ENCODE measurements at places on chromosomes 11 and 22.

GRCh38 chr22:22207845-22208564, 36.6 kb upstream of the VPREB1 start:
- peak; percentile 70 for DNase-seq

GRCh38 chr11:15918212-15918611, 438.1 kb downstream of the SOX6 start:
- DNase-seq, result no peak

- peak; percentile 20 for DNase-seq
Observed at GRCh38 chr11:17013548-17014320, 480 bp downstream of the PLEKHA7 start.

DNA sequence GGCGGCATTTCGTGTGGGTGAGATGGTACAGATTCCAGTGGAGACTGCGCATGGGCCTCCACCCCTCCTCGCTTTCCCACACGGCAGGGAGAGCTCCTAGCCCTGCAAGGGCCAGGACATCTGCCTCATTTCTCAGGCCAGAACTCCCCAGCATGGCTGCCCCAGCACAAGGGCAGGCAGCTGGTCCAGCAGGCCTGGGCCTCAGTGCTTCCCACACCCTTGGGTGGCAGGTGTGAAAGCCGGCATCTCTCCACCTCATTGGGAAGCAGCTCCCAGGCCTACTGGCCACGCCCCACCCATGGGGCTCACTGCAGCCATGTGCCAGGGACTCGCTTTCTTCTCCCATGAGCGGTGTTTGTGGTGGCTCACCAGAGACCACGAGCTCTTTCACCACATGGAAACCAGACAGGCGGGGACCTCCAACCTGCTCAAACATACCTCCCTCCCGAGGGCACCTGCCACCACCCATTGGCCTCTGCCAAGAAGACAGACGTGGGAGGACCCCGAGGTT, 79.1 kb downstream of the NAT10 start:
- no peak for DNase-seq

DNA sequence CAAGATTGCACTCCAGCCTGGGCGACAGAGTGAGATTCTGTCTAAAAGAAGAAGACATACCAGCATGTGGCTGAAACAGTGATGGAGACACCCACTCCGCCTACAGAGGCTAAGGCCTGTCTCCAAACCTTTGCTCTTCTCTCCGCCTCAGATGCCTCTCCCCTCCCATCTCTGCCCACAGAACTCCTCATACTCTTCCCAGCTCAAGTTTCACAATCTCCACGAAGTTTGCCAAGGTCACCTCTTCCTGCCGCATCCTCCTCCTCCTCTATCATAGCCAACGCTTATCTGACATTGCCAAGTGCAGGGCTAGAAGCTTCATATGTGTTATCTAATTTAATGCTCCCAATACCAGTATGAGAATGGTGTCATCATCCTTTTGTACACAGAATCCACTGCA, 25.9 kb upstream of the FBLN1 start:
- no peak for DNase-seq

DNA sequence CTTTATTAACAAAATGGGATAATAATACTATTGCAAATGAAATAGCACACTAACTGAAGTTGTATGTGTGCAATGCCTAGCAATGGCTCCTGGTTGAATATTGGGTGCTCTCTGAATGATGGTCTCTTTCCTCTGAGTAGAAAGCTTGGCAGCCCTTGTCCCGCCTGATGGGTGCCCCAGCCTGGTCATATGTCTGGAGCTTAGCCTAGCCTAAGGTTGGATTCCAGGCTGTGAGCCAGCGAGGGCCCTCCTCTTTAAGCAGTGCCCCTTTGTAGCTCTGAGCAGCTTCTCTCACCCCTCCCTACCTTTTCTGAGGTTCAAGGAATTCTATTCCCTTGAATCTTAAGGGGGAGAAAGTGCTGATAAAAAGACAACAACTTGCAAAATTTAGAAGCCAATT, 499.9 kb downstream of the NTM start:
- DNase-seq, result no peak

DNA sequence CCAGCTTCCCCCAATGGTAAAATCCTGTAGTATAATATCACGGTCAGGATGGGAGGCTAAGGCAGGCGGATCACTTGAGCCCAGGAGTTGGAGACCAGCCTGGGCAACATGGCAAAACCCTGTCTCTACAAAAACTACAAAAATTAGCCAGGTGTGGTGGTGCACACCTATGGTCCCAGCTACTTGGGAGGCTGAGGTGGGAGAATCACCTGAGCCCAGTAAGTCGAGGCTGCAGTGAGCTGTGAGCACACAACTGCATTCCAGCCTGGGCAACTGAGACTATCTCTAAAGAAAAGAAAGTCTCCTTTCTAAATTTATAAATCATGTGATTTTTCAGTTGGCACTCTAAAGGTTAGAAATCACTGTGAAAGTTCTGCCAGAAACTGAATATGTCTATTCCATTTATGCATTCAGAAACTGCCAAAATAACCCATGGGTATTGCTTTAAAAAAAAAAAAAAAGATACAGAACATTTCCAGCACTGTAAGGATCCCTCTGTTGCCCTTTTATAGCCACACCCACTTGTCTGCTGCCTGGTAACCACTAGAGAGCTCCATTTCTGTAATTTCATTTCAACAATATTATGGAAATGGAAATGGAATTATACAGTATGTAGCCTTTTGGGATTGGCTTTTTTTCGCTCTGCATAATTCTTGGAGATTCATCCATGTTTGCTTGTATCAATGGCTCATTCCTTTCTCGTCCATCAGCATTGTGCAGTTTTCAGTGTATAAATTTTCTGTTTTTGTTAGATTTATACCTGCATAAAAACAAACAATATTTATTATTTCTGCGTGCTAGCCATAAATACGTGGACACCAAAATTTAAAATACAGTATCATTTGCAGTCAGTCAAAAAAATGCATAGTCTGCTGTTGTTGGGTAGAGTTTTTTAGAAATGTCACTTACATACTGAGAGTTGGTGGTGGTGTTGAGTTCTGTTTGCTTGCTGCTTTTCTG, 9.4 kb downstream of the CDC45 start:
- no peak for DNase-seq

DNA sequence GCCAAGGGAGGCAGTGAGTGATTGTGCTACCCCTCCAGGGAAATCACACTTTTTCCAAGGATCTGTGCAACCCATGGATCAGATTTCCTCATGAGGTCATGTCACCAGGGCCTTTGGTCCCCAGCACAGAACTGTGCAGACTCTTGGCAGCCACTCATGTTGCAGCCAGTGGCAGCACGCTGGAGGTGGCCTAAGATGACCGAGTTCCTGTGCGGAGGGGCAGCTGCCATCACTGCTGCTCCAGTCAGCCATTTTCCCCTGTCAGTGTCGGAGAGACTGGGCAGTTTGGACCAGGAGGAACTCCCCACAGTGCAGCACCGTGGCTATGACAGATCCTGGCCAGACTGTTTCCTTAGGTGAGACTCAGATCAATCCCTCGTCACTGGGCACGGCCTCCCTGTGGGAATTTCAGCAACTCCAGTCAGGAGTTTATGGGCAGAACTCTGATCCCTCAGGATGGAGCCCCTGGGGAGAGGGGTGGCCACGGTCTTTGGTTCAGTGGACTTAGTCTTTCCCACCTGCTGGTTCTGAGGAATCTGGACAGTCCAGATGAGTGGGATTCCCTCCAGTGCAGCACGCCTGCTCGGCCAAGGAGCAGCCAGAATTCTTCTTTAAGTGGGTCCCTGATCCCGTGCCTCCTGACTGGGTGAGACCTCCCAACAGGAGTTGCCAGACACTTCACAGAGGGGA, 194.6 kb upstream of the CARD18 start:
- no peak for DNase-seq

GRCh38 chr22:20580611-20581502, 73.4 kb downstream of the MED15 start:
- no peak for DNase-seq

- no peak for DNase-seq
Observed at GRCh38 chr11:4551346-4551979, 6.5 kb downstream of the OR52M1 start.

DNA sequence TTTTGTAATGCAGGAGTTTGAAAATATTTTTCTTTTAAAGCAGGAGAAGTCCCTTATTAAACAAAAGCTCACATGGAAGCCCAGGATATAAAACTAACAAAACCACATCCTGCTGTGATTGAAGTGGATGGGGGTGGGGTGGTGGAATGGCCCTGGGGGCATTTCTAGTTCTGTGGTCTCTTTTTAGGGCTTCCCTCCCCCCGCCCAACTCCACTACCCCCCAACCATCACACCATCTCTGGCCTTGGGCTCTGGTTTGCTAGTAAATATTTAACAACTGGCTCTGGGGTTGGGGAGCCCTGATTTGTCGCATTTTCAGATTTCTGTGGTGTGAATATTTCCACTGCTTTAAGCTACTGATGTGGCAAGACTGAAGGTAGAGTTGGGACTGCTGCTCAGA, 279.6 kb upstream of the PLET1 start:
- no peak for DNase-seq

- DNase-seq, result no peak
Observed at GRCh38 chr11:92329646-92330045, 105.0 kb downstream of the FAT3 start.

DNA sequence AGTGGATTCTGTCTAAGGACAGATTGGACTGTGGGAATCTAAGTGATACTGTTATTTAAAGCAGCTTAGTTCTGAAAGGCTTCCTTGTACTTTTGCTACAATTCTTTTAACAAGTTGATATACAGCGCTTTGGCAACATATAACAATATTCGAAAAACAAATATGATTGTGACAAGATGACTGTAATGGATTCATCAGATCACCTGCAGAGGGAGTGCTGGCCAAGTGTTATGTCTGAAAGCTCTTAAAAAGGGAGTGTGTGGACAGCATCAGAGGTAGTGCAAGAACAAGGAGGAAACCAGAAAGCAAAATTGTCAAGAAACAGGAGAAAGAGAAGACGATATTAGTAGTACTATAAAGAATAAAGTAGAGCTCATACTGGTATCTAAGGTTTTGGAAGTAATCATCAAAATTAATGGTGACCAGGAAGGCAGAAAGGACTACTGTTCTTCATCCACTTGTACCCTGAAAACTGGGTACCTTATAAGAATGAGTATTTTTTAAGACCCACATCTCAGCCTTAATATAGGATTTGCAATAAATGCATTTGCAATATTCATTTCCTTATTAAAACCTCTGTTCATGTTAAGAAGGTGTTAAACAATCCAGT, 1112.0 kb upstream of the CCDC90B start:
- no peak for DNase-seq

- DNase-seq, result no peak
Observed at GRCh38 chr11:61488651-61489291, 19.8 kb upstream of the LRRC10B start.

GRCh38 chr11:34068111-34068510, 16.6 kb downstream of the CAPRIN1 start:
- DNase-seq, result no peak

DNA sequence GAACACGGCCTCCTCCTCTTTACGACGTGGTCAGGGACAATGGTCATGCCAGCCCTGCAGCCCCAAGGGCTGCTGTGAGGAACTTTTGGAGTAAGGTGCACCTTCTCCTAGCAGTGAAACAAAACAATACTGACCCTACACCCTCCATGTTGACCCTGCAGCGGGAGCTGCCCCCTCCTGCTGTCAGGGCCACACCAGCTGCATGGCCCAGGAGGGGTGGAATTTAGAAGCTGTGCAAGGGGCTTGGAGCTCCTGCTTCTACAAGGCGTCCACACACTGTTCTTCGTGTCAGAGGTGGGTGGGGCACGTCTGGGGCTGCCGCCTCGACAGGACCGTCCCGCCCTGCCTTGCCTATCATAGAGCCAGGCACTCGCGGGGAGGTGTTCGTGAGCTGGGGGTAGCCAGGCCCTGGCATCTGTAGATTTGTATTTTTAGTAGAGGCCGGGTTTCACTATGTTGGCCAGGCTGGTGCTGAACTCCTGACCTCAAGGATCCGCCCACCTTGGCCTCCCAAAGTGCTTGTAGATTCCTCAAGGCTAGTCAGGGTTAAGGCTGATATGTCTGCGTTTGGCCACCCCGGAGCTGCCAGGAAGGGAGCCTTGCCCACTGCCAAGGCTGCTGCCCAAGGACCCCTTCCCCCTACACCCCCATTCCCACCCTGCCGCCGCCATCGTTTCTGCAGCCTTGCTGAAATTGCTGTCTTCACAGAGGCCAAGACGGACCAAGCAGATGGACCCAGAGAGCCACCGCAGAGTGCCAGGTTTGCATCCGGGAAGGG, 15.9 kb downstream of the INCENP start:
- DNase-seq, result no peak

DNA sequence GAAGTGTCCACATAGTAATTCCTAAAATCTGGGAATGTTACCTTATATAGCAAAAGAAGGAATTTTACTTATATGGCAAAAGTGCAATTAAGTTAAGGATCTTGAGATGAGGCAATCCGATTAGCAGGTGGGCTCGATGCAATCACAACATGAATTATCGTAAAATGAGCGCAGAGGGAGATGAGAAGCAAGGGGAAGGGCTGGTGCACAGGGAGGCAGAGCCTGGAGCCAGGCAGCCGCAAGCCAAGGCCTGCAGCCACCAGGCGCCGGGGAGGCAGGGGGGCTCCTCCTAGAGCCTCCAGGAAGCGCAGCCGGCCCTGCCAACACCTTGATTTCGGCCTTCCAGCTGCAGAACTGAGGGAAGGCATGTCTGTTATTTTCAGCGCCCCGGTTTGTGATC, 85.7 kb downstream of the CELSR1 start:
- no peak for DNase-seq

GRCh38 chr11:67250059-67251043, 15.9 kb upstream of the GRK2 start:
- DNase-seq, result no peak

GRCh38 chr22:42313804-42314581, 43.5 kb upstream of the TCF20 start:
- DNase-seq, result peak; percentile 25

DNA sequence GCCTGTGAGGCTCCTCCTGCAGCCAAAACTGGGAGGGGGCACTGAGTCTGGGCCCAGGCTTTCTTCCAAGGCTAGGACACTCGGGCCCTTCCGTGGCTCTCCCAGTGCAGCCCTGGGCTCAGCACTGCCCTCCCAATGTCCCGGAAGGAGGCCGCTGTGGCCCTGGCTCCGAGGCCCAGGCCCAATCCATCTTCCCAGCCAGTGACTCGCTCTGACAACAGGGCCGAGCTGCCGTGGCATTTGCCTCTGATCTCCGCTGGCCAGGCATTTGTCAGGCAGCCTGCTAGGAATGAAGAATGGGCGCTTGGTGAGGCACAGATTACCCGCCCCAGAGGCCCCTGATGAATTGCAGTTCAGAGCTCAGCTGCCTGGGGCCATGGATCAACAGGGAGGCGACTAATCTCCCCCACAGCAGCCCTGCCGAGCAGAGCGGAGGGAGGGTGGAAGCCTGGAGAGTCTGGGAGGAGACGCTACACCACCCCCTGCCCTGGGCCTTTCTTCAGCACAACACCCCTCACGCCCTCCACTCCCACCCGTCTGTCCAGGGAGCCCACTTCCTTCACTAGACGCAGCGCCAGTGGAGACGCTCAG, 8.3 kb downstream of the FXYD2 start:
- DNase-seq, result no peak

GRCh38 chr11:122737951-122738693, 82.6 kb downstream of the UBASH3B start:
- DNase-seq, result no peak

GRCh38 chr11:128294001-128294670, 293.2 kb downstream of the ETS1 start:
- DNase-seq, result no peak

- DNase-seq, result no peak
Observed at GRCh38 chr11:86775361-86775760, 25.0 kb upstream of the PRSS23 start.

GRCh38 chr11:26715133-26715532, 6.7 kb downstream of the SLC5A12 start:
- no peak for DNase-seq
